ENCODE measurements at places on chromosomes 4 and X.

GRCh38 chr4:147942729-147943128 lies 210.8 kb downstream of the ARHGAP10 start:
- DNase-seq, result no peak

DNA sequence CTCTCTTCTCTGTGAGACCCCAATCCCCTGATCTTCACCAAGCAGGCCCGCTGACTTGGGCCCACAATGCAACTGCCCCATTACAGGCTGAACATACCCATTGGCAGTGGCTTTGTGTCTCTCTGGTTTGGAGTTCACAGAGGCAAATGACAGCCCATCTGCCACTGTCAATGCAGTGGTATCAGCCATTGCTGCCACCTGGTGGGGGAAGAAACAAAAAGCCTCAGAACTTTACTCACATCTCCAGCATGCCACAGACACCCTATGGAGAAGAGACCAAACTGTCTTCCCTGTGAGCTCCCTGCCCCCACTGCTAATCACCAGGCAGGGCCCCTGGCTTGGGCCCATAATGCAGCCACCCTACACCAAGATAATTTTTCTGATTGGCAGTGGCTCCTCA lies 729.3 kb upstream of the ACTRT1 start:
- no peak for DNase-seq

DNA sequence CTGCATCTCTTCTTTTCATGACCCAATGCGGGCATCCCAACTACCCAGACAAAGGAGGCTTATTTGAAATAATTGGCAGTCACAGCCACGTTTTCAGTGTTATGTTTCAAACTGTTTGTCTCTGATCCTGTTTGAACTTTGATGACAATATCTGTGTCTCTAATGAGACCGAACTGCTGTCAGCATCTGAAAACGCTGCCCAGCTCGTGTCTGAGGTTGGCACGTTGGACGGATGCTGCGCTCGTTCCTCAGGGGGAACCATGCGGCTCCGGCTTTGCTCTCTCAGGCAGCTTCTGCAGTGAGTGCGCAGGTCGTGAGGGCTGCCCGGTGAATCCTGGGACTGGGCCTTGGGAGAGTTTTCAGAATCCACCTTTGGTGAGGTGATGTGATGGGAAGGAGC lies 58.4 kb upstream of the SORBS2 start:
- DNase-seq, result no peak

- DNase-seq, result no peak
Observed at GRCh38 chr4:185379326-185380295, 16.1 kb downstream of the LRP2BP start.

DNA sequence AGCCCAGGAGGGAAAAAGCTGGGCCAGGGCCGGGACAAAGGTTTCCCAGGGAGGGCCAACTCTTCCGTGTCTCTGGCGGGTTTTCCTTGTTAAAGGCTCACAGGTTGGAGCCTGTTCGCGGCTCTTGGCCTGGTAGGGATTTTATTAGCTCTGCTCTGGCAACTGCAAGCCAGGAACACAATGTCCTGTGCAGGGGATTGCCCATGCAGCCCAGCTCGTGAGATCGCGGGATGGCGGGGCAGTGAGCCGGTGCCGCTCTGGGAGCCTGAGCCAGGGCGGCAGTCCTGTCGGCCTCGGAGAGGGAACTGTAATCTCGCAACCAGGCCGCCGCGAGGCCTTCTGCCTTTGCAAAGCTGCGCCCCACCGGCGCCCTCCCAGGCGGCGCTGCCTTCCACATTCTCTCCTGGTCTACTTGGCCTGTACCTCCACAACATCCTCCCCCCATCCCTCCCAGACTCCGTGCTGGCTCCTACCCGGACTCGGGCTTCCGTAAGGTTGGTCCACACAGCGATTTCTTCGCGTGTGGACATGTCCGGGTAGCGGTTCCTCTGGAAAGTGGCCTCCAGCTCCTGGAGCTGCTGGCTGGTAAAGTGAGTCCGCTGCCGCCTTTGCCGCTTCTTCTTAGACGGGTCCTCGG lies 2.1 kb downstream of the PITX2 start:
- DNase-seq, result no peak

DNA sequence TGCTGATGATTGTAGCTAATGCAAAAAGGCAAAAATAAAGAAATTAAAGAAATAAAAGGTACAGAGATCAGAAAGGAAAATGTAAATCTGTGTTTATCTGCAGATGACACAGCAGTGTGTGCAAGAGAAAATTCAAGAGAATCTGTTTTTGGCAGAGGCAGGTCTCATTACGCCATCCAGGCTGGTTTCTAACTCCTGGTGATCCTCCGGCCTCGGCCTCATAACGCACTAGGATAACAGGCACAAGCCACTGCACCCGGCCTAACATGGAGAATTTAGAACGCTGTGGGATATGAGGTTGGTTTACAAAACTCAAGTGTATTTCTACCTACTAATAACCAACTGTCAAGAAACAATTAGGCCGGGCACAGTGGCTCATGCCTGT lies 29.4 kb downstream of the CTBP1 start:
- no peak for DNase-seq

GRCh38 chrX:80751456-80751855 lies 58.2 kb downstream of the BRWD3 start:
- DNase-seq, result no peak

DNA sequence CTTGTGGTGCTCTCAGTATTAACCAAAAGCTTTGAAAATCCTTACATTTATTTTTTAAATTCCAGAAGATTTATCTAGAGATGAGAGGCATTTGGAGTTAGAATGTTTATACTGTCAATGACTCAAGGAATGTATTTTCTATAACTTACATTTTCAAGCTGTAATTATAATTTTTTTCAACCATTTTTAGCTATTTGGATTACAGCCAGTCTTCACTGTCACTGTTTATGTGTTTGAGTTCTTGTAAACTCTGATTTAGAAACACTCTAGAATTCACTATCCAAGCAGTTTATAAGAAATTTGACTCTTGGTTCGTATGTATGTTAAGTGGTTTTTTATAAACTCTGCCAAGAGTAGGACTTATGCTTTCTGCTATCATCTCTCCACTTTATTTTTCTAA lies 36.7 kb upstream of the GUCY1A1 start:
- no peak for DNase-seq

- no peak for DNase-seq
Observed at GRCh38 chr4:142933207-142933606, 87.1 kb upstream of the INPP4B start.

- DNase-seq, result no peak
Observed at GRCh38 chr4:71832049-71832448, 48.2 kb upstream of the GC start.

DNA sequence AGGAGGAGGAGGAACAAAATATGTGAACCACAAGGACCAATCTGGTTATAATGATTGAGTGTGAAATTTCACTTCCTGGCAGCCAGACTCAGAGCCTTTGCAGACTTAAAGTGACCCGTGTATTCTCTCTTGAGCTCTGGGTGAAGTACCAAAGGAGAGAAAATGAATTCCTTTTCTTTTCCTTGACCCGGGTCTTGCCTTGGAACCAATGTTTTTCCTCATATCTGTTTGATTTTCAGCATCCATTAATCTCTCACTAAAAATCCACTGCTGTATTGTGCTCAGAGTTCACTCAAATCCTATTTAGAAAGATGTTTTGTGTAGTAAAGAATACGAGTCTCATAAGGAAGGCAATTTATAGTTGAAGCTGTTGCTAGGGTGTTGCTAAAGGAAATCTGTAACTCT lies 78.3 kb upstream of the C1QTNF7 start:
- DNase-seq, result no peak

DNA sequence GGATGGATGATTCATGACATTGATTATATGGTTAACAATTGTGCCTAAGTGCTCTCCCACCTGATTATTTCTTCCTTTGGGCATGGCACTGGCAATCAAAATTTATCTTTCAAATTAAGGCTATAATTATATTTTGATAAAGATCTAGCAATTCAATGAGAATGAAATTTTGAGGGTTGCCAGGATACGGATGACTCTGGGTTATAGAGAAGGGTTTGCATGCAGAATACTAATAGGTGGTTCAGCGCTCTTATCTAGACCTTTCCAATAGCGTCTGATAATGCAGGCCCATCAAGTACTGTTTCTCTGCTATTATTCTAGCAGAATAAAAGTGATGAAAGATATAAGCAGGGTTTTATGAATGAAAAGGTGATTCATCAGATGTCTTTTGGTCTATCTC lies 74.9 kb upstream of the SCML1 start:
- DNase-seq, result no peak

- no peak for DNase-seq
Observed at GRCh38 chr4:121192013-121192412, 27.9 kb upstream of the TNIP3 start.

GRCh38 chr4:10226756-10227155 lies 110.2 kb upstream of the WDR1 start:
- DNase-seq, result no peak

DNA sequence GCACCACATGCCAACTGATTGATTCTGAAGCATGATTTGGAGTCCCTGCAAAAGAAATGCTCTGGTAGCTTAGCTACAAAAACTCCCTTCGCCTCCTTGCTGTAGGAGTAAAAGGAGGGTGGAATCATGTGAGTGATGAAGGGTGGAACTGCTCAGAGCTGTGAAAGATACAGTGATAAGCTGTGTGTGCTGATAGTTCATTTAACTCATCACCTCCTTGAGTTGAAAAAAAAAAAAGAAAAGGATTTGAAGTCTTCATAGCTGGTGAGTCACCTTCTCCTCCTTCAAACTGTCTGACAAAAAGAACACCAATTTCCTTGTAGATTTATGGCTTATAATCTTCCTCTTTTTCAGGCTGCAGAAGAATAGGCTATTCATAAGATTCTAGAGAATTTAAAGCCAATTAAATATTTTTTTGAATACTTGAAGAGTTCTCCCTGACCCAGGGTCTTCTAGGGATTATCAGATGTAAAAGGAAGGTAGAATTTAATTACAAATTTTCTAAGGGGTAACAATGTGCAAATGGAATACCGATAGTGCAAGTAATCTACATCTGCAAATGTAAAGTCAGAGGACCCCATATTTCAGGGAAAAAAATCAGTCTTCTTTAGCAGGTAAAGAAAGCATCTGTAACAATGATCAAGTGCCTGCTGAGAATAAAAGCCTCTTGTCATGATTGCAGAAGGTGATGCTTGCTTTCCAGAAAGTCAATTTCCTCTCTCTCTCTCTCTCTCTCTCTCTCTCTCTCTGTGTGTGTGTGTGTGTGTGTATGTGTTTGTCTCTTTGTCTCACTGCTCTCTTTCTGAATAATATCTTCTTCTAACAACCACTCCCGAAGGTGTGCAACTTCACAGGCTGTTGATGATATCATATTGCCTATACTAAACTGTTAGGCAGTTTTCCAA lies 208.8 kb upstream of the VEGFC start:
- no peak for DNase-seq

- peak; percentile 31 for DNase-seq
Observed at GRCh38 chrX:38868941-38869401, 67.7 kb downstream of the MID1IP1 start.

DNA sequence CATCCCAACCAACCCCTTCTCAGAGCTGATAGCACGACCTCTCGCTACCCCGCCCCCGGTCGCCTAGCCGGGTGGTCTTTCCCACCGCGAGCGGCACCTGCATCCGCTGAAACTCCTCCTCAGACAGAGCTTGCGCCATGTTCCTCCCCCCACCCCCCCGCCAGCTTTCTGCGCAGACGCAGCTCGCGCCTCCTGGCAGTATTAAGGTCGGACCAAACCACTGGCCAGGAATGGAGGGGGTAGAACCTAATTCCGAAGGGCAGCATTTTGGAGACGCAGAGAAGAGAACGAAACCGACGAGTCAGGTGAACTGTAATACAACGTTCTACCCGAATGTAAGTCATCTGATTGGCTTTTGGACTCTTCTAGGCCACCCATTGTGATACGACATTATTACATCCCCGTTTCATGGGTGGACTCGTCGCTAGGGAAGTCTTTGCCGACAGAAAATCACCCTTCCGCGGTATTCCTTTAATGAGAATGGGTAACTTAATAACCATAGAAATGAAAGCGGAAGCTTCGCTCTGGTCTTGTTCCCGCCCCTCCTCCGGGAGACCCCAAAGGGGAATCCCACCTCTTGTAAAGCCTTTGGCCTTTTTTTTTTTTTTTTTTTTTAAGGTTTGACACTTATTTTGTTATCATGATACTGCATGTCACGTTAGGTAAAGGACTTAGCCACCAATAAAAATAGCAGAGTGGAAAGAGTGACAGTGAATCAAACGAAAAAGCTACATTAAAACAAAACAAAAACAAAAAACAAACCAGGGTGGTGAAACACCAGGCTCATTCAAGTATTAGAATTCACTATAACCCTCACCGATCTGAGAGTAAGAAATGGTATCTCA lies at the start of gene GRIPAP1:
Gene GRIPAP1, minus strand, starts transcription at position 174 of the 845 bp plus-strand sequence. Its CDS starts 35 bp downstream, at position 139.
- peak; percentile 73 for DNase-seq

GRCh38 chr4:183469936-183470335 lies 25.5 kb downstream of the CDKN2AIP start:
- DNase-seq, result no peak

DNA sequence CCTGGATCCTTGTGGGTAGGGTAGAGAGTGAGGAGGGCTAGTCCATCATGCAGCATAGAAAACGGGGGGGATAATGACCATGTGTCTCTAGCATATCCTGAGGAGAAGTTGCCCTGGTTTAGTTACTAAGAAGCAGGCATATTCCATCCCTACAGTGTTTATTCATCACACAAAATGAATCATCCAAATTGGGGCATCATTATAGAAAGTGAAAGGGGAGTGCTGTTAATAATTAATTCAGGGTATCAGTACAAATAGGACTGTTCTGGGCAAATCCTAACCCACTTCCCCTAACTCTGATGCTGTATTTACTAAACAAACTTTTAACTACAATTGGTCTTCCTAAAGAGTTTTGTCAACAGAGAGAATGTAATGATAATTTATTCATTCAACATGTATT lies 281.1 kb upstream of the ARX start:
- DNase-seq, result no peak

GRCh38 chr4:150140774-150141400 lies 62.6 kb downstream of the DCLK2 start:
- peak; percentile 55 for DNase-seq

DNA sequence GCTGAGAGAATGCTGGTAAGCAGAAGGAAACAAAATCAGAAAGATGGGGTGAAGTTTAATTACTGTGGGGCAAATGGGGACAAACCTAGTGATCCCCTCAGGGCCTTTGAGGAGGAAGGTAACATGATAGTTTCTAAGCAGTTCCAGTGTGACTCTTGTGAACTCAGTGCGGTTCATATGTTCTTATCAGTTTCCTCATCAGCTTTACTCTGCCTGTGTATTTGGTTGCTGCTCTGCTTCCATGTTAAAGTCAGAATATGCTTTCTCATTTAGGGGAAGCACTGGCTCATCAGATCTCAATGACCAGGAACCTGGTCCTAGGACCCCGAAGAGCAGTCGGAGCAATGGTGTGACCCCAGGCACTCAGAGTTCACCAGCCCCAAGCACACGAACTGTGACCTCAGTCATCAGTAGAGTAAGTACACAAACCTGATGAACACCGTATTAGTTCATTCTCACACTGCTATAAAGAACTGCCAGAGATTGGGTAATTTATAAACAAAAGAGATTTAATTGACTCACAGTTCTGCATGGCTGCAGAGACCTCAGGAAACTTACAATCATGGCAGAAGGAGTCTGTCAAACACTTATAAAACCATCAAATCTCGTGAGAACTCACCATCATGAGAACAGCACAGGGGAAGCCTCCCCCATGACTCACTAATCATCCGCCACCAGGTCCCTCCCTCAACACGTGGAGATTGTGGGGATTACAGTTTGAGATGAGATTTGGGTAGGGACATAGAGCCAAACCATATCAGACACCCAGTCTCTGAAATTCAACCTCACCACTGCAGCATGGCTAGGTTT lies 83.0 kb downstream of the SYTL5 start:
- DNase-seq, result no peak
